ENCODE measurements at places on chromosomes 1 and 21.

DNA sequence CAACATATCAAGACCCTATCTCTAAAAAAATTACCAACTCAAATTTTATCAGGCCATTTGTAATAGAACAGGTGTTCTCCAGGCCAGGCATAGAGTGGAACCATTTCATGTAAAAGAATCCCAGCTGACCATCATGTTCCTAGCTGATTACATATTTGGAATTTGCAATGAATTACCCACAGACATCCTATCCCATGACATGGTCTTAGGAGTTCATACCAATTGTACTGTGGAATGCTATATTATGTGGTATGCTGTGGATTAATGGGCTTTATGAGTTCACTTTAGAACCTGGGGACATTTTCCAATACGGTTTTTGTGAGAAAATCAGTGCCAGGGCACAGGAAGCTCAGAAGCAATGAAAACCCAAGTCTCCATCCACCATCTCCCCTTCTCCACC, 110.3 kb downstream of the ZNF281 start:
- DNase-seq, result no peak

GRCh38 chr1:184595596-184595995, 159.1 kb downstream of the EDEM3 start:
- no peak for DNase-seq

DNA sequence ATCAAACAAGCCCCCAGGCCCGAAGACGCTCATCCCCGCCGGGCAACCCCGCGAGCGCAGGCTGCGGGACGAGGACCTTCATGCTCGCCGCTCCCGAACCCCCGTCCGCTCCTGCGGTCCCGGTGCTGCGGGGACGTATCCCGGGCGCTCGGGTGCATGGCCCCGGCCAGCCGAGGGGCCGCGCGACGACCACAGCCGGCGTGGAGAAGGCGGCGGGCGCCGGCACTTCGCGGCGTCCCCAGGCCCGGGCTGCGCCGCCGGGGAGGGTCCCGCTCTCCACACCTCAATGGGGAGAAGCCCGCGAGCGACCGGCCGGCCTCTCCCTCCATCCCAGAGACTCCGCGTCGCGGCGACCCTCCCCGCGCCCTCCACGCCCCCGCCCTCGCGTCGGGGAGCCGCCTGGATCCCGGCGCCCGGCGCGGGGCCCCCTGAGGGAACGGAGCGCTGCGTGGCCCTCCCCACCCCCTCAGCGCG, 401 bp downstream of the ERRFI1 start:
- no peak for DNase-seq

DNA sequence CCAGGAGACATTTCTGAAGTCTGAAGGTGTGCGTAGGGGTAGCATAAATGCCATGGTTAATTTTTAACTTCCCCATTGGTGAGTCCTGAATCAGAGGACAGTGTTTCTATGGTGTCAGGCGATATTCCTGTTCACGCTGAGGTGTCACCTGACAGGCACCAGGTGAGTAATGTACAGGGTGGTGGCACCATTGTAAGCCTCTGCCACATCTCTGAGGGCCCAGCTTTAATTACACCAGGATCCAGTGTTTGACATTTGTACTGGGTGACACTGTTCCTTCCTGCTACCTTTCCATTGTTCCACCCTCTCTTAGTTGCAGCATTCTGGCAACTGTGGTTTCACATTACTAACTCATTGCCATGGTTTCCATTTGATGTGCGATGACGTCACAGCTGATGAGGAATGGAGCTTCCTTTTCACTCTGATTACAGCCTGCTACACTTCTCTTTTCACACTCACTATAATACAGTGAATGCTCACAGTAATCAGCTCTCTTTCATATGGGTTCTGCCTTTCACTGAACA, 40.6 kb upstream of the MARK1 start:
- no peak for DNase-seq

DNA sequence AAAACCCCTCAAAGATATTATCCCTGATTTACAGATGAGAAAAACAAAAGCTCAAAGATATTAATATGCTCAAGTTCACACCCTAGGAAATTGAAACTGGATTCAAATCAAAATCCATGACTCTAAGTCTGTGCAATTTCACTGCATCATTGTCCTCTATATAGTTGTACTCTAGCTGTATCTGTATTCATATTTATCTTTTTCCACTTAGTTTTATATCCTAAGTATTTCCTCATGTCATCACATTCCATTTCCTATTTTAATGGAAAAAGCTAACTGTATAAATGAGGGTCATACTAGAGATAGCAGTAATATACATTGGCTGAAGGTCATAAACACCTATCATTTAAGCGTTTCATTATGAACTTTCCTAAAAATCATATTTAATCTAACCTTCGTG, 42.2 kb upstream of the RALGPS2 start:
- DNase-seq, result no peak

GRCh38 chr21:35363458-35363857, 314.4 kb upstream of the RUNX1 start:
- DNase-seq, result no peak

- DNase-seq, result no peak
Measured at GRCh38 chr1:186535388-186536133, 74.6 kb upstream of the PDC start.

- DNase-seq, result no peak
Measured at GRCh38 chr21:46051379-46051770, 46.5 kb upstream of the COL6A2 start.

- no peak for DNase-seq
Measured at GRCh38 chr21:34109075-34109474, 35.7 kb downstream of the MRPS6 start.

GRCh38 chr21:25732091-25732760, 2.5 kb downstream of the ATP5PF start:
- DNase-seq, result no peak

DNA sequence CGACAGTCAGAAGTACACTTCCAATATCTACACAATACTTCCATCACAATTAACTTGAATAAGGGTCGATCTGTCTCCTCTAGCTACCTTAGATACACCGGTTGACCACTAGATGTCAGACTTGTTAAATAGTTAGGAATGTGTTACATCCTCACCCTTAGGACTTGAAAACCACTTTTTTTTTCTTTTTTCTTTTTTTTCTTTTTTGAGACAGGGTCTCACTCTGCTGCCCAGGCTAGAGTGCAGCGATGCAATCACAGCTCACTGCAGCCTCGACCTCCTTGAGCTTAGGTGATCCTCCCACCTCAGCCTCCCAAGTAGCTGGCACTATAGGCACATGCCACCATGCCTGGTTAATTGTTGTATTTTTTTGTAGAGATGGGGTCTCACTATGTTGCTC, 120.4 kb upstream of the GREM2 start:
- no peak for DNase-seq

DNA sequence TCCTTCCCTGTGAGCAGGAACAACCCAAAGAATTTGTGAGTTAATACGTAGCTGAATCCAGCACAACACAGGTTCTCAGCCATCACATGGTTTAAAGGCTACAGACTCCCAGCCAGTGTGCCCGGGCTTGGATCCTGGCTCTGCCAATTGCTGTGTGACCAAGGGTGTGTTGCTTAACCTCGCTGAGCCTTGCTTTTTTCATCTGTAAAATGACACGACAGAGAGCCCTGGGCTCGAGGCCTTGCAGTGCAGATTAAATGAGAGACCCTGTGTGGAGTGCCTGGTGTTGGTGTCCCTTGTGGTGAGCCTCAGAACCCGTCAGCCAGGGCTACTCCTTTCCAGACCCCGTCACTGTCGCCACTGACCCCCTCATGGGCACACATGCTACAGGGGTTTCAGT, 39.4 kb downstream of the CHAF1B start:
- DNase-seq, result no peak

GRCh38 chr1:244371242-244372141, 80.2 kb downstream of the ADSS2 start:
- no peak for DNase-seq

GRCh38 chr1:23555270-23555985, 3.9 kb downstream of the ID3 start:
- DNase-seq, result no peak

DNA sequence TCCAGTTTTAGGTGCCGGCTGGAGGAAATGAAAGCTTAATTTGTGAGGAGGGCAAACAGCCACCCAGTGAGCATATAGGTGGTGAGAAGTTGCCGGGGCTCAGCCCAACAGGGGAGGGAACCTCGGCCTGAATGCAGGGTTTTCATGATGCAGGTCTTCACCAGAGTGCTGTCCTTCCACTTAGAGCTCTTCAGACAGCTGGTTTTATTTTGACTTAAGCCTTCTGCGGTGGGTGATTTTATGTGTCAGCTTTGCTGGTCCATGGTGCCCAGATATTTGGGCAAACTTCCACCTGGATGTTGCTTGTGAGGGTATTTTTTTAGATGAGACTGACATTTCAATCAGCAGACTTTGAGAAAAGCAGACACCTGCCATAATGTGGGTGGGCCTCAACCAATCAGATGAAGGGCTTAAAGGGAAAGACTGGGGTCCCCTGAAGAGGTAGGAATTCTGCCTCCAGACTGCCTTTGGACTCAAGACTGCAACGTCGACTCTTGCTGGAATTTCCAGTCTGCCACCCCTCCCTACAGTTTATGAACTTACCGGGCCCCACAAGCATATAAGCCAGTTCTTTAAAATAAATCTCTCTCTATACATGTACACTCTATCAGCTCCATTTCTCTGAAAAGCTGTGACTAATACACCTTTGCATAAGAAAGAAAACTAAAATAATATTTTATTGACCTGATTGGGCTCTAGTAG, 72.8 kb downstream of the RHOU start:
- DNase-seq, result no peak

- no peak for DNase-seq
Measured at GRCh38 chr1:1237874-1238701, 6.1 kb downstream of the B3GALT6 start.

DNA sequence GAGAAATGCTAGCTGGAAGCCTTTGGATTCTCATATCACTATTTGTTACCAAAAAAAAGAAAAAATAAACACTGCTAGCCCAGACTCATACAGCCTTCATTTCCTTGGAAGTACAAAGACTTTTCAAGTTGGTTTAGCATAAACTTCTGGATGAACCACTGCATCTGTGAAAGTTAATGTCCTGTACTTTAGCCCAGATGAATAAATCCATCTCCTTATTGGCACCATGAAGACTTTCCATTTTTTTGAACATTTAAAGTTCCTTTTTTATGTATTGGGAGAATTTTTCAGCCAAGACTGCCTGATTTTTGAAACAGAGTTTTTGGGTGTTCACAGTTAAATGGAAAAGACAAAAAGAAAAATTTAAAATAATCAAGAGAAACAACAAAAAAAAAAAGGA, 184.0 kb upstream of the C1orf87 start:
- no peak for DNase-seq

- peak; percentile 11 for DNase-seq
Measured at GRCh38 chr1:33349081-33349759, 28.3 kb upstream of the A3GALT2 start.

DNA sequence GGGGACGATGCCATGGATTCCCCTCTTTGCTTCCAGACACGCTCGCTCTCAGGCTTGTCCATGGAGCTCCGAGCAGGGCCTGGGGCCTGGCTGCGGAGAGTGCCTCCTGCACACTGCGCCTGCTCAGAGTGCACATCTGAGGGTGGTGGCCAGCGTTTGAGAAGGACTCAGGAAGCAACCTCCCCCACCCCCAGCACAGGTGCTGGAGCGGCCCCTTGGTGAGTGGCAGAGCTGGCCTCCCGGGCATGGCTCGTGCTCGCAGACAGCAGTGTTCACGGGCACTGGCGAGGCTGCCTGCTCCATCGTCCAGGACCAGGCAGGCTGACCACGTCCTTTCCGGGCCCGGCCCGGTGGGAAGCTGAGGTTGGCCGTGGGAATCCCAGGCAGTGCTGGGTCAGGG, 2.8 kb downstream of the SPATC1L start:
- DNase-seq, result no peak

DNA sequence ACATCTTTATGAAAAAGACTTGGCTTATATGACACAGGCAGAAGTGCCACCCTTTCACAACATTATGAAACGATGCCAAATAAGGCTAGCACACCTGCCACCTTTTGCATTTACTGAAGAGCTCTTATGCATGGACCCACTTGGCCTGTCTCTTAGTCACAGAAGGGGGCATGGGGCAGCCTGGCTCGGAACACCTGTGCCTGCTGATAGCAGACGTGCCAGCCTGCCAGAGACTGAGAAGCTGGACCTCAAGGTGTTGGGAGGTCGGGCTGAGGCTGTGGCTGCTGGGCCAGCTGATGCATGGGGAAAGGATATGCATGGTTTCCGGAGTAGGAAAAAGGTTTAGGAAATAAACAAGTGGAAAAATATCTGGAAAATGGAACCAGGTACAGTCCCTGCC, 21.5 kb downstream of the RCAN1 start:
- no peak for DNase-seq

GRCh38 chr1:59375321-59376220, 78.7 kb downstream of the FGGY start:
- DNase-seq, result no peak

- no peak for DNase-seq
Measured at GRCh38 chr1:208896768-208897167, 652.6 kb upstream of the PLXNA2 start.

DNA sequence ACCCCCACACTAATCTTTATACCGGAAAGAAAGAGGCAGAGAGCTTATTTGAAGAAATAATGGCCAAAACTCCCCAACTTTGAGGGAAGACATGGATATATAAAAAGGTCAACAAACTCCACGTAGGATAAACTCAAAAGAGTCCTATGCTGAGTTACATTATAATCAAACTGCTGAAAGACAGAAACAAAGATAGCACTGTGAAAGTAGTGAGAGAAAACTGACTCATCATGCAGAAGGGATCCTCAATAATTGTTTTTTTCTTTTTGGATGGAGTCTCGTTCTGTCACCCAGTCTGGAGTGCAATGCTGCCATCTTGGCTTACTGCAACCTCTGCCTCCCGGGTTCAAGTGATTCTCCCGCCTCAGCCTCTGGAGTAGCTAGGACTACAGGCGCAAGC, 48.5 kb upstream of the TTC39A start:
- DNase-seq, result no peak

GRCh38 chr1:16165073-16165364, 9.2 kb upstream of the EPHA2 start:
- DNase-seq, result no peak

DNA sequence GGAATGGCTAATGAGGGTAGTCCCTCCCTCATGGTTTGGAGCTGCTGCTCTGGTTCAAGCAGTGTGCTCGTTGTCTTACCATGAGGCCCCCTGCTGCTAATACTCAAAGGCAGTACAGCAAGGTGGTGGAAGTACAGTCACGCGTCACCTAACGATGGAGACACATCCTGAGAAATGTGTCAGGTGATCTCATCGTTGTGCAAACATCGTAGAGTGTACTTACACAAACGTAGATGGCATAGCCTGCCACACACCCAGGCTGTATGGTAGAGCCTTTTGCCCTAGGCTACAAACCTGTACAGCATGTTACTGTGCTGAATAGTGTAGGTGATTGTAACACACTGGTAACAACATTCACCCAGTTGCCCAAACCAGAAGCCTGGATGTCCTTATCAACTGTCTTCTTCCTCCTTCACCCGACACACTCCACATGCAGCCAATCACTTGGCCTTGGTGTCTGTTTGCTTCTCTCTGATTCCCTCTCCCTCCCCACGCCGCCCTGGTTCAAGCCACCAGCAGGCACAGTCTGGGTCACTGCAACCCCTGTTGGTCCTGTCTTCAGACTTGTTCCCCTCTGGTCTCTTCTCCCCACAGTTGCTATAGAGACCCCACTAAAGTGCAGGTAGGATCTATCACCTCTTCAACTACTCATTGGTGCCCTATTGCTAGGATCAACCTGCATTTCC, 6.0 kb upstream of the KCNA2 start:
- no peak for DNase-seq

- no peak for DNase-seq
Measured at GRCh38 chr1:175537571-175537970, 205.8 kb downstream of the TNR start.

Data from CD4-positive, alpha-beta T cell treated with Interleukin-6 at 100 ng/mL for 8 hours (primary cell).